ENCODE measurements at places on chromosomes 3 and 15.

DNA sequence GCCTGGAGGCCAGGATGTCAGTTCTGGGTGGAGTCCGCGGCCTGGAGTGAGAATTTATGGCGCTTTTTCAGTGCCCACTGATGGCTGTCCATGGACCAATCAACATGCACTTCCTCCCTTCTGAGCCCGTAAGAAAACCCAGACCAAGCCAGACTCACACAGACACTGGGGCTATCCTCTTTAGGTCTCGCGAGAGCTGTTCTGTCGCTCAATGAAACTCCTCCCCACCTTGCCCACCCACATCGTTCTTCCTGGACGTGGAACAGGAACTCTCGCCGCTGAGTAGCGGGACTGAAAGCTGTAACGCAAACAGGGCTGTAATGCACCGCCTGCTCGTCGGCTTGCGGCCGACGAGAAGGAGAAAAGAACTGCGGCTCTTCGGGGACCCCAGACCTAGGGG lies 833.0 kb upstream of the CADM2 start:
- no peak for DNase-seq

- DNase-seq, result no peak
These were observed 1.1 kb downstream of the STAC start for GRCh38 chr3:36381311-36381956.

- no peak for DNase-seq
These were observed 827.4 kb downstream of the SI start for GRCh38 chr3:164250923-164251322.

DNA sequence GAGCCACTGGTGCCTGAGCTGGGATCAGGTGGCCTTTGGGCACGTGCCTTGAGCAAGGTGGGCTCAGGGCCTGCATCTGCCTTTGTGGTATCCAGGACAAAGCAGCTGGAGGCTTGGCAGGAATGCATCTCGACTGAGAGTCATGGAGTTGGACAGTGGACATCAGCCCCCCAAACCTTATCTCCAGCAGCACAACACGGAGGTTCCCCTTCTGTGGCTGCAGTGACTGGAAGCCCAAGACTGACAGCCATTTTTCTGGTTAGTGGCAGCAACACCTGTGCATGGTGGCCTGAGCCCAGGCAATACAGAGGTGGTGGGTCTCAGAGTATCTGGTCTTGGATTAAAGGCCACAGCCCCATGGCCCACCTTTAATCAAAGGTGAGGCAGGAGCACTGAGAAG lies 27.8 kb upstream of the TSEN2 start:
- no peak for DNase-seq

DNA sequence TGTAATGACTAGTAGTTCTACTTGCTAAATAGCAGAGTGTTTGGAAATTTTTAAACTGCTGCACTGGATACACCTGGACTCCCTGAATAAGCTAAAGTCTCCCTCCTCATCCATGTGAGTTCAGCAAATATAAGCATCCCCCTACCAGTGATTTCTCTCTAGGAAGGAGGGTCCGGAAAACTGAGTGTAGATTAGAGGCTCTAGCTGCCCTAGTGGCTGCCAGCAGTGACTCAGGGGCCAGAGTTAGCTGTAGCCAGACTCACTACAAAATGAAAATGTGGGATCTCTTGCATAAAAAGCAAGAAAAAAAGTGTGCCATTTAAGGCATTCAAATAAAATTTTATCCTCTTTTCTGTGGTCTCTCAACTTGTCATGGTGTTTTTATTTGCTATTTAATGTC lies 485.0 kb upstream of the ATP11B start:
- no peak for DNase-seq
